PC-9 (cell line): ENCODE measurements at places on chromosomes 2 and 18. TPM values are rescaled to one million over a fixed set of nuclear protein-coding genes. Genes with fewer than 3 reads are reported as not detected.

DNA sequence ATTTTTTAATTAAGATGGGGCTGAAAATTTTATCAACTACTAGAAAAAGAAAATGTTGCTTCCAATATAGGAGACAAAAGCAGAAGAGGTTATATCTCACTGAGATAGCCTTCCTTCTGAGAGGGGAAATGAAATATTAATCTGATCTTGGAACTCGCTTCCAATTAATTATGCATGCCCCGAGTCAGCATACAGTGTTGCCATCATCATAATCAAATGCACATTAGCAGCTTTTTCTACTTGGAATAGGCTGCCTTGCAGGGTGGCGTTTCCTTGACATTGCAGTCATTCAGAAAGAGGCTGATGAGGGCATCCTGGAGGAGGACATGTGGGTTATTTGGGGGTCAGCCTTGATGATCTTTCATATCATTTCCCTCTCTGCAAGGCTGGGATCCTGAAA, 18.4 kb upstream of the RPL37A start:
- no peak overlapping the region for H3K27ac ChIP-seq
- no peaks in the 10 kb centered on the region for H3K36me3 ChIP-seq
- H3K4me1 ChIP-seq, result no peaks in the 10 kb centered on the region
- no peak overlapping the region for H3K4me3 ChIP-seq
- DNase-seq, result no peak
- no peaks in the 10 kb centered on the region for H3K27me3 ChIP-seq

DNA sequence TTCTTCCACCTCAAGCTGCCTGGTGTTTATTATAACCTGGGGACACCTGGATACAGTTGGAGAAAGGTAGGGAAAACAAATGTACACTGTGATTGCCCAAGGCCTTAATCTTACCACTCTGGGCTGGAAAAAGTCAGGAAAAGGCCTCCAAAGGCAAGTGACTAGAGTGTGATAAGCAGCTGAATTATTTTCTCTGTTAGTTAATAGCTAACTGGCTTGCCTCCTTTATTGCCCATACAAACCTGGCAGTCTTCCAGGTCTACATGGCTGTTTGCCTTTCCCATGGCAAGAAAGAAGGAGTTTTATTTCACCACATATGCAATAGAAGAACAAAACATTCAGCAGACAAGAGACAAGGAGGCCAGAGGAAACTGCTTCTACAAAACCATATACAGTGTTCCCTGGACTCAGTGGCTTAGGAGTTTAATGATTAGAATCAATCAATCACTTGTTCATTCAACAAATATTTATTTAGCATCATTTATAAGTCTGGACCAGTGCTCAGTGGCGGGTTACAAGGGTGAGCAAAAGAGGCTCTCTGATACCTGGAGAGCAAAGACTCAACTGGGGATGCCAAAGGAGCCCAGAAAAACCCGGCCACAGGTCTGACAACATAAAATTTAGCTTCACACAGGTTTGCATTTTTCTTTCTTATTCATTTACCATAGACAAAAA, 27.5 kb upstream of the SUCLG1 start:
- no peak for DNase-seq
- no peaks in the 10 kb centered on the region for H3K27me3 ChIP-seq
- no peak overlapping the region for H3K4me3 ChIP-seq

The C2orf80 gene
- total RNA-seq, result not detected in 2 replicates

- H3K4me1 ChIP-seq, result peaks cover 65% of the 10 kb centered on the region
- peak overlapping the region; percentile 90 for H3K27ac ChIP-seq
- peak; percentile 41 for DNase-seq
- H3K27me3 ChIP-seq, result no peaks in the 10 kb centered on the region
- no peaks in the 10 kb centered on the region for H3K36me3 ChIP-seq
- no peak overlapping the region for H3K4me3 ChIP-seq
Observed at GRCh38 chr2:46072101-46072820, 224.9 kb upstream of the EPAS1 start.

DNA sequence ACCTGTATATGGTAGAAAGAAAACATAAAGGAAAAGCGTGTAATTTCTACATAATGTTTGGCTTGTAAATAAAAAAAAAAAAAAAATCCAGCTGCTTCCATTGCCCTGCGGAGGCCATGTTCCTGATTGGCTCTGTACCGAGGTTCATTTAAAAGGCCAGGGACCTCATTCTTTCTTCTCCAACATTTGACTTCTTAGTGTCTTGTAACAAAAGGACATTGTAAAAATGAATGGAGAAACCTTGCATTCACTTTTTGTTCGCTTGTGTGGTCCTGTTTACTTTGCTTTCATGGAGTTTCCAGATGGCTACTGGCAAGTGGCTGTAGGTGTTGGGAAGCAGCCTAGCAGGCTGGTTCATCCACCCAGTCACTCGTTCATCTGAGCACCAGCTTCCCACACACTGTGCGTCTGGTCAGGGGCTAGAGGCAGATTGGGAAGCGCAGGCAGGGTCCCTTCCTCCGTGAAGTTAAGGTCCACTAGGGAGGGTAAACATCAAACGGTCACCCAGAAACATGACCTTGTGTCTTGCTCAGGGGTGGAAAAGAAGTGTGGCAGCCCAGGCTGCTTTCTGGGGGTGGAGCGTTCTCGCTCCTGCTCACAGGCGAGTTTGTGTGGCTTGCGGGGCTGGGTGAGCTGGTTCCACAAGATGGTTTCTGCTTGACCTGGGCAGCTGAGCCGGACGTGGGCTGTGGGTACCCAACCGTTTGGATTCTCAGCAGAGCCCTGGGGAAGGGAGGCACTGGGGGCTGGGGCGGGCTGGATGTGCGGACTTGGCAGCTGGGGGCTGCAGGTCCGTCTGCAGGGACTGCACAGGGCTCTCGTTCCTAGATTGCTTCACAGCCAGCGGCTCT, 260.7 kb downstream of the AGAP1 start:
- no peak overlapping the region for H3K4me3 ChIP-seq
- H3K36me3 ChIP-seq, result peaks cover 7% of the 10 kb centered on the region; the same call in 1 of the 2 replicates

GRCh38 chr2:219772103-219772635, 144.7 kb downstream of the SLC4A3 start:
- DNase-seq, result no peak
- no peaks in the 10 kb centered on the region for H3K4me1 ChIP-seq
- H3K27ac ChIP-seq, result no peak overlapping the region
- no peaks in the 10 kb centered on the region for H3K36me3 ChIP-seq
- no peak overlapping the region for H3K4me3 ChIP-seq

The NHEJ1 gene
- 9.8 and 11.2 TPM in 2 replicates for total RNA-seq

DNA sequence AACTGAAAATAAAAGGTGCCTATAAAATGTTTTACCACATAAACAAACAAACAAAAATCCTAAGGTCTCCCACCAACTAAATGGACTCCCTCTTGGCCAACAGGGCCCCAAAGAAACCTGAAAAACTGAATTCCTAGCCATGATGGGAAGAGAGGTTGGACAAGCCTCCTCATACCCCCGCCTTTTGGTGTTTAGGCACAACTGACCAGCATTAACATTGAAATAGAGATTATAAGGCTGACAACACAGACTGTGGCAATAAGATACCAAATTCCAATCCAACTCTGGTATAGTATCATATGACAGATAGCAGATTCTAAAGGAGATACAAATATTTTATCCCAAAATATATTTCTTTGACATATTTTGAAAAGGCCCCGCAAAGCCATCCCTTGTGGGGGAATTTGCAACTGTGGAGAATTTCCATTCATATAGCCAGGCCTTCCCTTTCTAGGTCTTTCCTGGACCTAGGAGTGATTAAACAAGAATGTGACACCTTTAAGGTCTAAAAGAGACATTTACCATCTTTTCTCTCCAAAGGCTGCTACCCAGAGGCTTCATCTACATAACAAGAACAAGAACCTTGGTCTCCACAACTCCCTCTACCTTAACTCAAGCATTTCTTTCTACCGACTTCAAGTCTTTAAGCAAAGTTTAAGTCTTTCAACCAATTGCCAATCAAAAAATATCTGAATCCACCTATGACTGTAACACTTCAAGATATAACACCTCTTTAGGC, 80.0 kb downstream of the CHN1 start:
- no peak overlapping the region for H3K27ac ChIP-seq
- H3K4me3 ChIP-seq, result no peak overlapping the region
- DNase-seq, result no peak
- no peaks in the 10 kb centered on the region for H3K4me1 ChIP-seq
- H3K36me3 ChIP-seq, result no peaks in the 10 kb centered on the region

The CASP10 gene
- 15.2 and 16.9 TPM in 2 replicates for total RNA-seq

The OSBPL1A gene
- 33.7 and 37.4 TPM in 2 replicates for total RNA-seq

The VPS4B gene
- total RNA-seq, result 52.4 and 59.7 TPM in 2 replicates

GRCh38 chr2:210839450-210839849, 283.1 kb downstream of the CPS1 start:
- H3K4me3 ChIP-seq, result no peak overlapping the region
- no peaks in the 10 kb centered on the region for H3K27me3 ChIP-seq
- no peaks in the 10 kb centered on the region for H3K4me1 ChIP-seq
- no peaks in the 10 kb centered on the region for H3K36me3 ChIP-seq

GRCh38 chr2:149816756-149817551, 229.4 kb upstream of the MMADHC start:
- H3K27me3 ChIP-seq, result no peaks in the 10 kb centered on the region
- H3K4me3 ChIP-seq, result no peak overlapping the region
- H3K27ac ChIP-seq, result no peak overlapping the region
- DNase-seq, result no peak
- H3K36me3 ChIP-seq, result no peaks in the 10 kb centered on the region

- H3K4me1 ChIP-seq, result no peaks in the 10 kb centered on the region
- H3K4me3 ChIP-seq, result no peak overlapping the region
- no peaks in the 10 kb centered on the region for H3K36me3 ChIP-seq
- peak; percentile 39 for DNase-seq
- no peaks in the 10 kb centered on the region for H3K27me3 ChIP-seq
Observed at GRCh38 chr18:21997207-21998143, 171.9 kb upstream of the GATA6 start.

- peaks cover 11% of the 10 kb centered on the region; the same call in 1 of the 2 replicates for H3K36me3 ChIP-seq
- no peaks in the 10 kb centered on the region for H3K4me1 ChIP-seq
- H3K27ac ChIP-seq, result no peak overlapping the region
- no peak overlapping the region for H3K4me3 ChIP-seq
Observed at GRCh38 chr2:173137610-173138009, 62.0 kb downstream of the MAP3K20 start.

DNA sequence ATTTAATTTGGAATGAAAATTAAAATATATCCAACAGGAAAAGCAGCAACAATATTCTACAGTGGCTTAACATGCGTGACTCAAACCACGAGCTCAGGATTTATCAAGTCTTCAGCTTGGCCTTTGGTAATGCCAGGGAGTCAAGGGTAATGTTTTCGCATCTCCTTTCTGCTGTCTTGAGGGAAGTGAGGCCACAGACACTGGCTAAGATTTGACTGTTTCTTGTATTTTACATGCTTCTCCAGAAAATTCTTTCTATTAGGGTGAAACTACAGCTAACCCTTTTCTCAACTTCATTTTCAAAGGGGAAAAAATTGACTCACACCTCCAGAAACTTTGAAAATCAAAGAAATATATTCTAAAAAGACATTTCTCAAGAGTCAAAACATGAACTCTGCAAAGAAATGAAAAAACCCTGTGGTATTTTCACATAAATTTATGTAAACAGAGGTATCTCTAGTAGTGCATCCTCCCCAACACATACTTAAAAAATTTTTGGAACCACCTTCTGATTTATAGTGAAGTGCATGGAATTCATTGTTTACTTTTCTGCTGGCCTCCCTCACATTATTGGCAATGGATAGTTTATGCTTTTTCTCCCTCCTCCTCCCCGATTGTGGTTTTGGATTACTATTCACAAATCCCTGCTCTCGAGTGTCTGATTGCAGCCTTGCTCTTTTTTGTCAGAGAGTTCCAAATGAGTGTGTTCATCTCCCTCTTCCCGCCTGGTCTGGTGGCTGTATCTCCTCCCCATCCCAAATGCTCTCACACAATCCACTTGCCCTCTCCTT, 48.7 kb downstream of the DPP4 start:
- DNase-seq, result no peak
- H3K4me1 ChIP-seq, result no peaks in the 10 kb centered on the region; the same call in 1 of the 2 replicates
- no peaks in the 10 kb centered on the region for H3K27me3 ChIP-seq

DNA sequence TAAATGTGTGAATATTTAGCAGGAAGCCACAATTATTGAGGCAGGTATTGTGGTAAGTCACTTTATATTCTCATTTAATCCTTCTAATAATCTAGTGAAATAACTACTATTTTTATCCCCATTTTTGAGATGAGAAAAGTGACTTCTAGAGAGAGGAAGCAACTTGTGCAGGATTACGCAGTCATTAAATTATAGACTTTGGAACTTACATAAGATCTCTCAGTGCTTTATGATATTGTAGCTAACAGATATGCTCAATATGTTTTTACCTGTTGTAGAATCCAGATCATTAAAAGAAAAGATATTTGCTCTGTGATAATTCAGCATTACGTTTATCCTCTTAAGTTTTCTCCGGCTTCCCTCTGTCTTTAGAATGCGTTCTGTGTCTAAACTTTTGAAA, 50.5 kb downstream of the MBD5 start:
- DNase-seq, result no peak
- no peaks in the 10 kb centered on the region for H3K36me3 ChIP-seq
- no peaks in the 10 kb centered on the region for H3K27me3 ChIP-seq

DNA sequence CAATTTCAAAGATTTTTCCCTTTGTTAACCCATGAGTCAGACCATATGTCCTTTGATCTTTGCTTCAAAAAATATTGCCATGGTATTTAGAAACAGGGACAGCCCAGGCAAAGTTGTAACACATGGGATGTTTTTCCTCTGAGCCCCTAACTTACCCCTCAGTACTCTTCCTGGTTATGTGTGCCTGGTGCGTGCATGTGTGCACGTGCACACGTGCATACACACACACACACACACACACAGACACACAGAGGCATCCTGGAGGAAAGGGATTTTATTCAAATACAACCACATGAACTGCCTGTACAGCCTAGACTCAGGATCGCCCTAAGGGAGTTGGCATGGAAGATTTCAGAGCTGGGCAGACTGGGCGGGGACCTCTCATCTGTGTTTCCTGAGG, 5.1 kb downstream of the AFF3 start:
- H3K36me3 ChIP-seq, result no peaks in the 10 kb centered on the region
- H3K27ac ChIP-seq, result no peak overlapping the region
- no peak for DNase-seq
- H3K4me3 ChIP-seq, result no peak overlapping the region

The ERMN gene
- total RNA-seq, result not detected in 2 replicates

- H3K4me3 ChIP-seq, result no peak overlapping the region
- no peaks in the 10 kb centered on the region for H3K36me3 ChIP-seq
- no peaks in the 10 kb centered on the region for H3K4me1 ChIP-seq
- no peak for DNase-seq
Observed at GRCh38 chr2:53843595-53843994, 16.2 kb downstream of the GPR75 start.

DNA sequence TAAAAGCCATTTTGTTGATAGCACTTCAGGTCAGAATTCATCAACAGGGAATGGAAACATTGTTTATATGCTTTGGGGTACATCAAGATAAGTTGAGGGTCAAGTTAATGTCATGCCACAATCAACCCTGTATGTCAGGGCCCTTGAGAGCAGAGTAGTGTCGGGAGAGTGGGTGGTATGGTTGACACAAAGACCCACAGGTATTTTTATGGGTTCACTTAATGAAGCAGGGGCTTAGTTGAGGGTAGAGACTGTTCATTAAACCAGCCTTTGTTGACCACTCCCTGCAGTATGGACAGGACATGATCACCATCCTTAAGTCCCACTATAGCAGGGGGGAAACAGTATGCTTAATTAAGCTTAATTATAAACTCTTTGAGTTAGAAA, 5.7 kb downstream of the RPL37A start:
- H3K27me3 ChIP-seq, result no peaks in the 10 kb centered on the region
- no peak for DNase-seq
- peaks cover 53% of the 10 kb centered on the region for H3K36me3 ChIP-seq
- H3K4me1 ChIP-seq, result peaks cover 23% of the 10 kb centered on the region
- no peak overlapping the region for H3K27ac ChIP-seq

GRCh38 chr2:8154936-8155335, 526.9 kb upstream of the ID2 start:
- H3K27me3 ChIP-seq, result peaks cover 56% of the 10 kb centered on the region
- H3K27ac ChIP-seq, result no peak overlapping the region
- no peak overlapping the region for H3K4me3 ChIP-seq
- no peaks in the 10 kb centered on the region for H3K36me3 ChIP-seq
- no peaks in the 10 kb centered on the region for H3K4me1 ChIP-seq
- DNase-seq, result no peak

The TRIM54 gene
- 8.2 and 9.8 TPM in 2 replicates for total RNA-seq
